ENCODE measurements at places on chromosomes 1 and 21. TPM values are rescaled to one million over a fixed set of nuclear protein-coding genes. Genes with fewer than 3 reads are reported as not detected.

ACTL8 gene
- 1.4 TPM for total RNA-seq

TCHHL1 gene
- total RNA-seq, result not detected

GSTM1 gene
- total RNA-seq, result not detected

ARPC5 gene
- 177 TPM for total RNA-seq

RGS8 gene
- total RNA-seq, result not detected

NBPF4 gene
- 0.05 TPM for total RNA-seq

ASPM gene
- 17.7 TPM for total RNA-seq

NGF gene
- total RNA-seq, result 0.93 TPM

PRSS38 gene
- total RNA-seq, result not detected

SLFNL1 gene
- not detected for total RNA-seq

SH2D5 gene
- 17.1 TPM for total RNA-seq

FAM167B gene
- total RNA-seq, result 0.33 TPM

NBL1 gene
- total RNA-seq, result 60.0 TPM

LIN9 gene
- 5.7 TPM for total RNA-seq

SETDB1 gene
- total RNA-seq, result 24.1 TPM

KRTAP19-1 gene
- not detected for total RNA-seq

LCE1F gene
- not detected for total RNA-seq

KAZN gene
- 3.4 TPM for total RNA-seq

TMEM35B gene
- 18.2 TPM for total RNA-seq

TNN gene
- not detected for total RNA-seq

PTAFR gene
- 0.10 TPM for total RNA-seq

ALPL gene
- total RNA-seq, result 0.24 TPM

FCRL5 gene
- not detected for total RNA-seq

FBXO2 gene
- total RNA-seq, result 8.4 TPM

FAM177B gene
- total RNA-seq, result not detected

BMP8B gene
- total RNA-seq, result 5.1 TPM

ITLN2 gene
- 0.57 TPM for total RNA-seq

TSSK3 gene
- not detected for total RNA-seq

DMBX1 gene
- total RNA-seq, result 0.70 TPM

ZMYND12 gene
- total RNA-seq, result 0.37 TPM

Data from A549 treated with GW870086 at 1 μM for 4 hours (cell line).